NCI-H2107 (cell line): ENCODE measurements at places on chromosomes 6 and 20.

- DNase-seq: no peak
Observed at GRCh38 chr20:19823216-19823615, 65.2 kb downstream of the RIN2 start.

DNA sequence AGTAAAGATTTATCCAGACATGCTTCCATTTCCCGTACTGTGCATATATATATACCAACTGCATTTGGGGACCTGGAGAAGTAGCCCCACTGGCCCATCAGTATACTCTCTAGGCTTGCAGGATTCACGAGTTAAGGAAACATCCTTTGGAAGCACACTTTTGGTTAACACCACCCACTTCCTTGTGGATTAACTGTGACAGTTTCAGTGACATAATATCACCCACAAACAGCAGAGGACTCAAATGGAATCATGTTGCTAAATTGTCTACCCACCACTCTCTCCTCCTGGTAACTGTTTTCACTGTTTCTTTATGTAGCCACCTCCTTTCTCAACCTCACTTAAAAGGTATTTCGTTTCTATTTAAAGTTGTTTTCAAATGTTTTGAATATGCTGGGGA is 55.0 kb downstream of the PROKR2 start:
- DNase-seq: no peak

DNA sequence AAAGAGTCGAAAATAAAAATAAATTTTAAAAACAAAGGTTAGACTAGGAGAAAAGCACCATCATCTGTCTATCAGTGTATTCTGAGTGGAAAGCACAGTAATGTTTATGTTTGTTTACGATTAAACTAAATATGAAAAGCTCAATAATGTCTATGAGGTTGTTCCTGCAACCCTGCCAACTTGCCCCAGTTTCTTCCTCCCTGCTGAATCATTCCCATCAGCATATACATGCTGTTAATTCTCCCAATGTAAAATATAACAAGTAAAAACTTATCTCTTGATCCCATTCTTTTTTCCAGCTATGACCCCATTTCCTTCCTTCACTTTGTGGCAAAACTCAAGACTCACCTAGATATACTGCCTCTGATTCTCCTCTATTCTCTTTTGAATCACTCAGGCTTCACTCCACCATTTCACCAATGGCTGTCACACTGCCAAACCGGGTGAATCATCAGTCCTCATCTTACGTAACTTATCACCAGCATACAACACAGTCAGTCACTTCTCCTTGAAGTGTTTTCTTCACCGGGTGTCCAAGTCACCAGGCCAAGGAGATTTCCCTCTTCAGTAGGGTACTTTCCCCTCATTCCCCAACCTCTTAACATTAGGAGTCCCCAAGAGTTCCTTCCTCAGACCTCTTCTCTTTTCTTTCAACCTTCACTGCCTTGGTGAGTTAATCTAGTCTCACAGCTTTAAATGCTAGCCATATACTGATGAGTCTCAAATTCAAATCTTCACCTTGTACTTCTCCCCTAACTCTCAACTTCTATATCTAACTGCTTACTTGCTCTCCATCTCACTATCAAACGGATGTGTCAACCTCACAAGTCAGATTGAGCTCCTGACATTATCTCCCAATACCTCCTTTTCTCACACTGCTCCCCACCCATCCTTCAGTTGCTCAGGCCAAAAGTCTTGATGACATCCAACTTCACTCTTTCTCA is 6.2 kb downstream of the TMEM242 start:
- DNase-seq: no peak

- no peak for DNase-seq
Observed at GRCh38 chr20:39268981-39269461, 306.9 kb downstream of the DHX35 start.

DNA sequence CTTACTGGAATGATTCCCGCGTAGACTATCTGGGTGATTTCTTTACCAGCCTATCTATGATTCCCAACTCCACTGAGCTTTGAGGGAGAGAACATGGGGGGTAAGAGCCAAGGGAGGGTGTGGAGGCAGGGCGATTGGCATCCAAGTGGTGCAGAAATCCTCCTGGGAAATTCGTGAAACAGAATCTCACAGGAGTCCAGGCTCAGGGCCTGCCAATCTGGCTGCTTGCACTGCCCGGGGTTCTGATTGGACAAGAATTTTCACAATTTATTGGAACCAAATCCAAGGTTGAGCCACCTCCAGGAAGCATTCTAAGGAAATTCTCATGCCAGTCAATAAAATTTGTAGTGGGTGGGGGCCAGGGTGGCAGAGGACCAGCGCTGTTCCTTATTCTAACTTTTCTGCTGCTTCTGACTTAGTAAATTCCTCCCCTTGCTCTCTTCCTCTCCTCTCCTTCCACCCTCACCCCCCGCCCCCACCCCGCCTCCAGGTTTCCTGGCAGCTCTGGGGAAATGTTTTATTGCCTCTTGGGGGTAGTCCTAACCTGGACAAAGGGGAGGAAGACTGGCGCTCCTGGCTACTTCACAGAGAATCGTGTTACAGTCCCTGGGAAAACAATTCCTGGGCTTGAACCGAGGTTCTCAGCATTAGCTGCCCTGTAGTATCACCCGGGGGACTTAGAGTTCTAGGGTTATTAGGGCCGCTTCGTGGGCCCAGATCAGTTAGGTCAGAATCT is 3.1 kb downstream of the BMP6 start:
- DNase-seq: no peak

DNA sequence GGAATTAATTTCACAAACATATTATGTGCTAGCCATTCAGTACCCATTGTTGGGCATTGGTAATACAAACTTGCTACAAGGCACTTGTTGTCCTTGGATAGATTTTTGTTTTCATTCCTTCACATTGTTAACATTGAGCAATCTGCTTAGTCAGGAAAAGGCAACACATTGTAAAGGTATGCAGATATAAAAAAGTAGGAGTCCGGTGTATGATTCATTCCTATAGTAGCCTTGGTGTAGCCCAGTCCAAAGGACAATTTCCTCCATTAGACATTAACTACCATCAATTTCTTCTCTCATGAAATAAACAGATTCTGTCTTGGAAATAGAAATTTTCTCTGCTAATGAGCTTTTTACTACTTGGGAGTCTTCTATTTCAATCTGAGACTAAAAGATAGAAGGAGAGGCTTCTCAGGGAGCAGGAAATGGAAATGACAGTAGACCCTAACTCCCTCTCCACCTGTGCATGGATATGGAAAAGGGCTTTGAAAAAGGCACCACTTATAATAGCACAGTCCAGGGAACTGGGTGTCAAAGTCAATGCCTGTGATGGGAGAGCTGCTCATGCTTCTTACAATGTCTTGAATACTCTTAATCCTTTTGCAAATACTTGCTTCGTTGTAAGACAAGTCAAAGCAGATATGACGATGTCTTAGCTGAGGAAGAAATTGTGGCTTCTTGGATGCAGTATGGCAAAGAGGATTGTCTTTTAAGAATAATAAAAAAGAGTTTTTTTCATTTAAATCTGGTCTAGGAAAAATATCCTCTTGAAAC is 369.4 kb upstream of the CITED2 start:
- DNase-seq: no peak

DNA sequence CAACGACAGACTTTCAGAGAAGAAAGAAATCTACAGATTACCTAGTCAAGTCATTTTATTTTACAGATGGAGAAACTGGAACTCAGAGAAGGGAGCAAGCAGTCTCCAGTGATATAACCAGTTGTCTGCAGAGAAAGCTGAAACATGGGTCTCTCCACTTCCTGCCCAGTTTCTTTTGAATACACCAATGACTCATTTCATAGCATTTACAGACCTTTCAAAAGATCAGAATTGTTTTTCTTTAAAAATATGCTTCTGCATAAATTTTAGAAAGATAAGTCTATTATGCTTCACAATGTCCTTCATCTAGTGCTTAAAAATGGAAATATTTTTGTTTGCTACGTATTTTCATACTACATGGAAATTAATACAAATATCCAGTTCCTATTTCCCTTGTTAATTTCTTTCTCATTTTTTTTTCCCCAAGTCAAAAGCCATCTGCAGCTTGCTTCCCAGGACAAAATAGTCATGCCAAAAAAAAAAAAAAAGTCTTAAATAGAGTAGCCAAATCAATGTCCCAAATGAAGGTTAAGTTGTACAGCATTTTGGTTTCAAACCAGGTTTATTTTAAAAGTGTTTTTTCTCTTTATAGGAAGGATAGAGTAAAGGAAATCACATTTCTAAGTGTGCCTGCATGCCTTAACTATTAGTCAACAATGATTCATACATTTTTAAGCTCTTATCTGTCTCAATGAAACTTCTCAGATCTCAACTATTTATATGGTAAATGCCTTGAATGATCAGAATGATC is 36.9 kb downstream of the ARHGAP18 start:
- DNase-seq: no peak

DNA sequence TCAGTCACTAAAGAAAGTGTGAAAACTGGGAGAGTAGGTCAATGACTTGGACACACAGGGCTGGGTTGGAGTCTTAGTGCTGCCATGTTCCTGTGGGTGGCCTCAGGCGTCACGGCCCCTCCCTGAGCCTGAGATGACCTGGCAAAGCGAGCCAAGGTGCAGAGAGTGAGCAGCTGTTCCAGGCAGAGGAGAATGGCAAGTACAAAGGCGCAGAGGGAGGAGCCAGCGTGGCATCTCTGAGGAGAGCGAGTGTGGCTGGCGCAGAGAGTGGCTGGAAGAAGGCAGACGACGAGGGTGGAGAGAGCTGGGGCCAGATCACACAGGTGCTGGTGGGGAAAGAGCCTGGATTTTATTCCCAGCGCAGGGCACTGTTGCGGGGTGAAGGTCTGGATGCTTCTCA is 20.6 kb upstream of the CHMP4B start:
- DNase-seq: peak; percentile 19

DNA sequence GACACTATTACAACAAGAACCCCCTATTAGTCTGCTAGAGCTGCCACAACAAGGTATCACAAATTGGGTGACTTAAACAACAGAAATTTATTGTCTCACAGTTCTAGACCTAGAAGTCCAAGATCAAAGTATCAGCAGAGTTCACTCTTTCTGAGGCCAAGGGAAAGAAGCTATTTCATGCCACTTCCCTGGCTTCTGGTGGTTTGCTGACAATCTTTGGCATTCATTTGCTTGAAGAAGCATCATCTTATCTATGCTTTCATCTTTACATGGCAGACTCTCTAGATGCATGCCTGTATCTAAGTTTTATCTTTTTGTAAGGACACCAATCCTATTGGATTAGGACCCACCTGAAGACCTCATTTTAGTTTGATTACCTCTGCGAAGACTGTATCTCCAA is 296.8 kb upstream of the MARCKS start:
- DNase-seq: no peak

- no peak for DNase-seq
Observed at GRCh38 chr20:45049438-45049837, 51.5 kb downstream of the KCNS1 start.

GRCh38 chr6:83216806-83217205 is 23.6 kb downstream of the RWDD2A start:
- no peak for DNase-seq

DNA sequence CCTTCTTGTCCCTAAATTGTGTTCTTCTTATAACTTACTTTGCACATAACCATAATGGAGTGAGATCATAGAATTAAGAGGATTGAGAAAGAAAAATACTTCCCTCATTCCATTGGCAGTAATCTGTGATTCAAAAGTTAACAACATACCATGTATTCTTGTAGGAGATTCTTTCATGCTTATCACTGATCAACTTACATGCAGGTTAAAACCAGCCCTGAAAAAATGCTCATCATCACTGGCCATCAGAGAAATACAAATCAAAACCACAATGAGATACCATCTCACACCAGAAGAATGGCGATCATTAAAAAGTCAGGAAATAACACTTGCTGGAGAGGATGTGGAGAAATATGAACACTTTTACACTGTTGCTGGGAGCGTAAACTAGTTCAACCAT is 36.5 kb upstream of the GFRAL start:
- no peak for DNase-seq

DNA sequence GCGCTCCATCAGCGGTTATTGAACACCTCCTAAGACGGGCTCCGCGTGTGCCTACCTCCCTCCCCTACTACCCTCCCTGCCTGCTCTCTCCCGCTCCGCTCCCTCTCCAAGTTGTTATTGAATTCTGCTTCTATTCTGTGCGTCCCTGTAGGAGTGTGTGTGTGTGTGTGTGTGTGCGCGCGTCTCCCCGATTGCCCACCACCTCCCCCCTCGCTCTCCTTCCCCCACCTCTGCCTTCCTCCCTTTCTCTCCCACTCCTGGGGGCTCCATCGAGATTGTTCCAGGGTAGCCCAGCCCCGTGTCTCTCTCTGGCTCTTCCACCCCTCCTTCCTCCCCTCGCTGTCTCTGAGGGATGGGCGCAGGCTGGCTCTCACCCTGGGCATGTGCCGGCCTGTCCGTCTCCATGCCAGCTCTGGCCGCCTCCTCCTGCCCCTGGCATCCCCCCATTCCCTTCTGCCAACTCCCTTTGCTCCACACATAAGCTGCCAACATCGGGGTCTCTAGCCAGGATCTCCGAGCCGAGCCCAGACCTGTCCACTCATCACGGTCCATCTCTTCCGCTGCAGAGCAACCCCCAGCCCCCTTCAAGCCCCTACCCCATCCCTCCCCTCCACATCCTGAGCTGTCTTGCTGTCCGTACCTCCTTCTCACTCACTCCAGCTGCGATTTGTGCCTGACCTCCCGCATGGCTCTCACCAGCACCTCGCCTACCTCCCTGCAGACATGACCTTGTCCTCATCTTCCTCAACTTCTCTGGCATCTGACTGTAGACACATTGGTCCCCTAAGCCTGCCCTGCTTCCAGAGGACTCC is 68.5 kb downstream of the SRC start:
- DNase-seq: peak; percentile 48

DNA sequence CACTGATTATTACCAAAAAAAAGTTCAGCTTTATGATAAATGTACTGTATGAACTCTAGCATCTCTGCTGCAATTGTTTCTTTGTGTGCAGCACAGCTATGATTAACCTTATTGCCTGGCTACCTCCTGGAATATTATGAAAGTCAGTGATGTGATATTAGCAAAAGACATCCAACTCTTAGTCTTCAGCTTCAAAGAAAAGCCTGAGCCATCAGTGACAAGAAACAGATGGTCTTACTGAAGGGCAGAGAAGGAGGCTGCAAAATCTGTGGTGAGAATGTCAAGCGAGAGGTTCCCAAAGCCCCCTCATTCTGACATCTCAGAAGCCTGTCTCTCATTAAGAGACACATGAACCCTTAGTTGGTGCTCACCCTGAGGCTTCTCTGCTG is 89.4 kb upstream of the TNFAIP3 start:
- no peak for DNase-seq

DNA sequence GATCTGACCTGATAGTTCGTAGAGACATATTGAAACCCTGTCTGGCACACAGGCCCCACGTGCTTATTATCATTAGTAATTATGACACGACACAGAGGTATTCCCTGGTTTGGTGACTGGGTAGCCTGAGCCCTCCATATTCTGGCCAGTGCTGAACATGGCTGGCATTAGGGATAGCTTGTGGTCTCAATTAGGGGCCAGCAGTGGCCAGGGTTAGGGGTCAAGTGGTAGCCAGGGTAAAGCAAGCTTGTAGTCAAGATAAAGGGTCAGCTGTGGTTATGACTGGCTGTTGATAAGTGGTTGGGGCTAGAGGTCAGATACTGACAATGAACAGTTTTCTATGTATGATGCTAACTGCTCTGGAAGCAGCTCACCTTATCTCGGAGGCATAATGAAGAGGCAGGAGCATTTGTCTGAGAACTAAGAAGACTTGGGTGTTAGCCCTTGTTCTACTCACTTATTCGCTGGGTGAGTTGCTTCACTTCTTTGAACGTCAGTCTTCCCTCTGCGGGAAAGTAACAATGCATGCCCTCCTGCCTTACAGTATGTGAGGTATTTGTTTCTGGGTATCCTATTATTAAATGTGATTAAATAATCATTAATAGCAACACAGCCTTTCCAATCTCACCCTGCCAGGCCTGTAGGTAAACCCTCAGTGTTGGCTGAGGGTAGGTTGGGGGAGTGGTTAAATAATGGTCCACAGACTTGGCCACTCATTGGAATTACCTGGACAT is 66.7 kb downstream of the VEGFA start:
- no peak for DNase-seq

- DNase-seq: no peak
Observed at GRCh38 chr6:146957181-146958093, 246.8 kb upstream of the STXBP5 start.
